ENCODE measurements at places on chromosomes 12 and 14.

DNA sequence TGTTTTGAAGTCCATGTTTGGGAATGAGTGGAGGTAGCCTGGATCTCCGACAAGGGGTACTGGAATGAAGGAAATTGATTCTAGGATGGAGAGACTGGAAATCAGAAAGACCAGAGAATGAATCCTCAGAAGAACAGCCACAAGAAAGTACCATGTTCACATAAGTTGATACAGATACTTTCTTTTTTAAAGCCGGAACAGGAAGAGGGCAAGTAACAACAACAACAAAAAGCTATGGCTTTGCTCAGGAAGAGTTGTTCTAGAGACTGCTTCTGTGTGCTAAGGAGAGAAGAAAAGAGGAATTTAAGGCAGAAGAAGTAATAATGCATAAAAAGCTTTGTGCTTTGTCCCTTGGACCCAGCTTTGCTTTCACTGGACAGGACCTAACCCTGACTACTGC lies 6.2 kb downstream of the TC2N start:
- no peak for DNase-seq

- no peak for DNase-seq
Observed at GRCh38 chr14:51457843-51458562, 193.7 kb upstream of the FRMD6 start.

GRCh38 chr14:56514663-56515371 lies 64.8 kb upstream of the TMEM260 start:
- DNase-seq = no peak

DNA sequence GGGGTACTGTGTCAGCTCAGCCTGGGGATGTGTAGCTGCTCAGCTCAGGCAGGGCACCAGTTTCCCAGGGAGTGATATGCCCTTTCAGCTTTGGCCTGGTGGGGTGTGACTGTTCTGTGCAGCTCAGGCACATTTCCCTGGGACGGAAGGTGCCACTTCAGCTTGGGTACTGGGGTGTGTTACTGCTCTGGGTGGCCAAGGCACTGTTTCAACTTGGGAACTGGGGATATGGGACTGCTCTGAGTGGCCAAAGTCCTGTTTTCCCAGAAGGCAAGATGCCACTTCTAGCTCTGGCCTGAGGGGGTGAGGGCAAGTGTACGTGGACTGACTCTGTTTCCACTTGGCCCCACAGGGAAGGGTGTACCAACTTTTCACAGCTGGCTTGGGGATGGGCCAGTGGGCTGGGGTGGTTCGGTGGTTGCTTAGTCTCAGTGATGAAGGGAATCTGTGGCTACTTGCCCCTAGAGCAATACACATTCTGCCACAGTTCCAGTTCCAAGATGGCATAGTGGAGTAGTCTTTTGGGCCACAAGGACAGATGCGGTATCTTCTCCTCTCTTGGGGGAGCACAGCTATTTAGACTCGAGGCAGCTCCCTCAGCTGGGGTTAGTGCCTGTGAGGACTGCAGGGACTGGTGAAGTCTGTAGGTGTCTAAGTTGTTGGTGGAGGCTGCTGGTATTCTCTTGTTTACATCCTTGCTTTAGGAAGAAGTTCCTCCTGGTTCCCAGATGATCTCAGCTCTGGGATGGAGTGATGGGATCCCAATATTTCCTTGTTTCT lies 26.4 kb downstream of the TBC1D15 start:
- DNase-seq = peak; percentile 6

DNA sequence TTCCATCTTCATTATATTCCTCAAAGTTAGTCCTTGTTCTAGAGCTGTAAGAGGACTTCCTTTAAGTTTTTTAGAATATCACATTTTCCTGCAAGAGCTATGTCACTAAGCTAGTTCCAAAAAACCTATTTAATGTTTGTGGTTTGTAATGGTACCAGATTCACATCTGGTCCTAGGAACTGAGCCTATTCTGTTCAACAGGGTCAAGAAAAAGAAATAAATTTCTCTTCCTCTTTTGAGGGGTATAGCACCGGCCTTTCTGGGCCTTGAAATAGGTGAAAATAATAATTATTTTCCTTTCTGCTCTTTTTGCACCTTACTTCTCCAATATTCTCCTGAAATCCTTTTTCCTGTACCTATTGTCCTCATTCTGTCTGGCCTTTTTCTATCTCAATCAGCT lies 3.6 kb upstream of the STXBP6 start:
- no peak for DNase-seq

DNA sequence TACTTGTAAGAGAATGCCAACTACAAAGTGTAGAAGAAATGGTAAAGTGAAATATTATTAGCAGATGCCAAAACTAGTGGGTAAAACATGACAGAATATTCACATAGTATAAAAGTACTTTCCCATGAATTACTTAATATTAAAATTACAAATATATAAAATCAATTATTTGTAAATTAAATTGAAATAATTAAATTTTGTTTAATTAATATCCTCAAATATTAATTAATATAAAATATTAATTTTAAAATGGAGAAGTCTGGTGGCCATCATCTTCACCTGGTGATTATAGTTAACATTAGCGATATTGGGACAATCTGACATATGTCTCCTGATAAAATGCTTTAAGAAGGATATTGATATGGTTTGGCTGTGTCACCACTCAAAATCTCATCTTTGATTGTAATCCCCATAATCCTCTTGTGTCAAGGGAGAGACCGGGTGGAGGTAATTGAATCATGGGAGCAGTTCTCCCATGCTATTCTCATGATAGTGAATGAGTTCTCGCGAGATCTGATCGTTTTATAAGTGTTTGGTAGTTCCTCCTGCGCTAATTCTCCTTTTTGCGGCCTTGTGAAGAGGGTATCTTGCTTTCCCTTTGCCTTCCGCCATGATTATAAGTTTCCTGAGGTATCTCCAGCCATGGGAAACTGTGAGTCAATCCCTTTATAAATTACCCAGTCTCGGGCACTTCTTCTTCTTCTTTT lies 55.0 kb upstream of the SGPP1 start:
- DNase-seq = no peak

DNA sequence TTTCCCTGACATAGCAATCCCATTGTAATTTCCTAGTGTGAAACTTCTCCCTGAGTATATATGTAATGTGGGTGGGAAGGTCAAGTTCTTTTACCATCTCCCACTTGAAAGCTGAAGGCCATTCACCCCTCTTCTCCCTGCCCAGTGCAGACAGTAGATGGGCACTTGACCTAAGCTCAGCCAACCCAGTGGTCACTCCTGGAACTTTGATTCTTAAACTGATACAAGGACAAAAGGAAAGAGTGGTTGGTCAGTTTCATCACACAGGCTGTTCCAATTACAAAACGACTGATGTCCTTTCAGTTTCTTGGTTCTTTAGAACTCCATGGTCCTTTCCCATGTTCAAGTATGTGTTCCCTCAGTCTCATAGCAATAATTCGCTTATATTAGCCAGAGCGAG lies 8.4 kb upstream of the APOLD1 start:
- no peak for DNase-seq

GRCh38 chr14:70576891-70577290 lies 23.6 kb downstream of the MED6 start:
- no peak for DNase-seq

- DNase-seq = no peak
Observed at GRCh38 chr12:67982164-67982563, 7.1 kb upstream of the IFNG-AS1 start.

GRCh38 chr14:77238996-77239395 lies 32.0 kb downstream of the NGB start:
- DNase-seq = no peak

DNA sequence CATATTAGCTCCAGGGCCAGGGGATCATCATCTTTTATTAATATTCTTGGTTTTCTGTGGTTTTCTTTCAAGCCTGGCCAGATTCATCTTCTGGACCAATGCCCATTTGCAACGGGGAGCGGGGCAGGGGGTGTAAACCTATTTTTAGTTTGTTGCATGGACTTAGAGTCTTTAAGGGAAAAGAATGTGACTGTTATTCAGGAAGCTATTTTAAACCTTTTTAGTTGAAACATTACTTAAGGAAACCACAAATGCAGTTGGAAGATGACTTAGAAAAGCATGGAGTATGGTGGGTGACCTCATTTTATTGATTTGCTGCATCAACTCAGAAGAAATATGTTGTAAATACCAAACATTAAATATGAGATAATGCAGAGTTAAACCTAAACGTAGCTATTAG lies 368.4 kb upstream of the E2F7 start:
- DNase-seq = no peak

GRCh38 chr12:107223821-107224220 lies 130.5 kb upstream of the CRY1 start:
- no peak for DNase-seq

DNA sequence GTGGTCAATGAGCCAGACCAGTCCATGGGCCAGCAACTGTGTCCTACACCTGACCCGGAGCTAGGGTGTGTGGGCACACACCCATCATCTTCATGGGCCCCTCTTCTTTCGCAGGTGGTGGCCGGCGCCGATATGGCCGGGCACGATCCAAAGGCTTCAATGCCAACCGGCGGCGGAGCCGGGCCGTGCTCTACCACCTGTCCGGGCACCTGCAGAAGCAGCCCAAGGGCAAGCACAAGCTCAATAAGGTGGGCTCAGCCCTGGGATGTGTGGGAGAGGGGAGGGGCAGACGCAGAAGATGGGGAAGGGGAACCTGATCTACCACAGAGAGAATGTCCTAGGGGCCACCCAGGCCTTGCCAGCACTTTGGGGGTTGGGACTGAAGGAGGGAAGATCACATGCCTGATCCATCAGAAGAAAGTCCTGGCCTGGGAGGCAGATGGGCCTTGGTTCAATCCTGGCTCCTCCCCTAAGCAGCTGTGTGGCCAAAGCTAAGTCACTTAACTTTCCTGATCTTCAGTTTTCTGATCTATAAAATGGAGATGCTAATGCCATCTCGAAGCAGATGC lies 3.8 kb downstream of the KCNH3 start:
- no peak for DNase-seq

DNA sequence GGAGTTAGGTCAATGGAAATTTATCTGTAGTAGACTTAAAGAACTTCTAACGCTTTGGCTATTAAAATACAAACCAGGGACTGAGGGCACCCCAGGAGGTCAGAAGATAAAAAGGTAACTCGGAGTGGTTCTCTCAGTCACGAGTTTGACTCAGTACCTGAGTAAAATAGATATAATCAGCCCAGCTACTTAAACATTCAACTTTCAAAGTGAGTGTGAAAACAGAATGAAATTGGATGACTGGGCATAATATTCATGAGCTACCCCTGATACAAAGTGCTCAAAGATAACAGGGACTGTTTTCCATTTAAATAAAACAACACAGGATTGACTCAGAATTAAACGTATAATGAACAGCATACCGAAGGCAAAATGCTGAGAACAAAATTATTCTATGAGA lies 75.0 kb downstream of the FOXN3 start:
- DNase-seq = no peak

DNA sequence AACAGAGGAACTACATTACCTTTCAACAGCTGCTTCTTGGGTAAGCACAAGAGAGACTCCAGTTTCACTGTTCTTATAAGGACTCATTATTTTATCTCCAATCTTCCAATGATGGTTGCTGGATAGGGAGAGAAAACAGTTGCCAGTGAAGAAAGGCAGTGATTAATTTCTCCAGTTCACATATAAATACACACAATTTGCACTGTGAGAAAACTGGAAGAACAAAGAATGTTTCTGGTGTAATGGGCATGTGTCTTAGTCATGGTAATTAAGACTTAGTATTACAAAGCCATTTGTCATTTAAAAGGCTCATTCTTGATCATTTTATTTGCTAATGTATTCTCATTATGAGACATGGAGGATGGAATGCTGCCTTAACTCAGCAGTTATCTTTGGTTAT lies 78.0 kb upstream of the FAR2 start:
- DNase-seq = no peak

DNA sequence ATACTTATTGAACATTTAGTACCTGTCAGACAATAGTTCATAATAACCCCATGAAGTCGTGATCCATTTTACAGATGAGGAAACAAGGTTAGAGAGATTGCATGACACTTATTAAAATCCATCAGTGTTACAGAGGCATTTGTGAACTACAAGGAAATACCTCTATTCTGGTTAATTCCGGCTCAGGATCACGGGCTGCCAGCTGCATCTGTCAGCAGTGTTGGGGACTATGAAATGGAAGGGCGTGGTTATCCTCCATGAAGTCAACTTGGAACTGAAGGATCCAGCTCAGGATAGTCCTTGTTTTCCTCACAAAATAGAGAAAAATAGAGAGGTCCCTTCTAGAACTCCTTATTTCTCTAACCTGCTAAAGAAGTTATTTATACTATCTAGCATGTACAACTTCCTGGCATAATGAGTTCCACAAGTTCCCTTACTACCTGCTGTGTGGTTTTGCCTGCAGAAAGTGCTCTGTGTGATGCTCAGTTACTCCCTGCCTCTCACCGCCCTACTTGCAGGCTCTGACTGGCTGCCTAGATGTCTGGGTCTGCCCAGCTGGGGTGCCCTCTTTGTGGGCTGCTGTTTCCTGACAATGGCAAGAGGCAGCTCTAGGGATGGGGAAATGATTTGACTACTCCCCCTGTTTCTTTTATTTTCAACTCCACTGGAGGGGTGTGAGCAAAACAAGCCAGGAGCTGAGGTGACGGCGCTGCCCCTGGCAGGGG lies 36.8 kb downstream of the PLXNC1 start:
- no peak for DNase-seq

DNA sequence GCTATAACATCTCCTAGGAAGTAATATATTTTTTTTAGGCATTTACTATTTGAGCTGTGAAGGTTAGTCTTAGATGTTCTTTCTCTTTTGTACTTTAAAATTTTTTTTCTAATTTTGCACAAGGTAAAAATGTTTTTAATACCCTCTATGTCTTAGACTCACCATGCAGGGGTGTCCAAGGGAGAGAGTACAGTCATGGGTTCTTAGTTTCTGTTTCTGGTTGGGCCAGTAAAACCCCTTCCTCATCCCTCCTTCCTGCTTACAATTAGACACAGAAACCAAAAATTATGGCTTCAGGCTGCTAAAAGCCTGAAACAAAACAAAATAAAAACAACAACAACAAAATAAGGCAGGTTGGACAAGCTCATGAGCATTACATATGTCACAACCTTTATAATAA lies 193.0 kb downstream of the SYT1 start:
- no peak for DNase-seq

- DNase-seq = no peak
Observed at GRCh38 chr12:52285172-52285745, 6.1 kb downstream of the KRT81 start.

- peak; percentile 72 for DNase-seq
Observed at GRCh38 chr12:92784797-92785562, 82.2 kb downstream of the PLEKHG7 start.

DNA sequence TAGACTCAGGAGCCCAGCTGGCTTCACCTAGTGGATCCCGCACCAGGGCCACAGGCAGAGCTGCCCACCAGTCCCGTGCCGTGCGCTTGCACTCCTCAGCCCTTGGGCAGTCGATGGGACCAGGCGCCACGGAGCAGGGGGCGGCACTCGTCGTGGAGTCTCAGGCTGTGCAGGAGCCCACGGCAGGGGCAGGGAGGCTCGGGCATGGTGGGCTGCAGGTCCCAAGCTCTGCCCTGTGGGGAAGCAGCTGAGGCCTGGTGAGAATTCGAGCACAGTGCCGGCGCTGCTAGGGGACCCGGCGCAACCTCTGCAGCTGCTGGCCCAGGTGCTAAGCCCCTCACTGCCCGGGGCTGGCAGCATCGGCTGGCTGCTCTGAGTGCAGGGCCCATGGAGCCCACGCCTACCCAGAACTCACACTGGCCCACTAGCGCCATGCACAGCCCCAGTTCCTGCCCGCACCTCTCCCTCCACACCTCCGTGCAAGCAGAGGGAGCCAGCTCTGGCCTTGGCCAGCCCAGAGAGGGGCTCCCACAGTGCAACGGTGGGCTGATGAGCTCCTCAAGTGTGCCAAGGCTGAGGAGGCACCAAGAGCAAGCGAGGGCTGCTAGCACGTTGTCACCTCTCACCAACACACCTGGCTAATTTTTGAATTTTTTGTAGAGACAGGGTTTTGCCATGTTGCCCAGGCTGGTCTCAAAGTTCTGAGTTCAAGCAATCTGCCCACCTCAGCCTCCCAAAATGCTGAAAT lies 116.1 kb downstream of the SPTSSA start:
- no peak for DNase-seq
